Osteocyte (in vitro differentiated cells): ENCODE measurements at places on chromosomes 11 and 22. TPM values are rescaled to one million over a fixed set of nuclear protein-coding genes. Genes with fewer than 3 reads are reported as not detected.
A peak's percentile ranks its signal among the peaks of the same experiment; 100 is the strongest.

- no peaks in the 10 kb centered on the region for H3K36me3 ChIP-seq
- H3K27me3 ChIP-seq: no peaks in the 10 kb centered on the region
- H3K4me1 ChIP-seq: peaks cover 17% of the 10 kb centered on the region
- no peak overlapping the region for H3K4me3 ChIP-seq
- DNase-seq: no peak
- H3K27ac ChIP-seq: no peak overlapping the region
Observed at GRCh38 chr11:111932611-111932950, 4.6 kb upstream of the DIXDC1 start.

- H3K27ac ChIP-seq: no peak overlapping the region
- H3K4me1 ChIP-seq: peaks cover 12% of the 10 kb centered on the region
- DNase-seq: no peak
- H3K4me3 ChIP-seq: no peak overlapping the region
- H3K36me3 ChIP-seq: no peaks in the 10 kb centered on the region
- peaks cover 97% of the 10 kb centered on the region for H3K27me3 ChIP-seq
Observed at GRCh38 chr11:32429477-32429876, 5.9 kb downstream of the WT1 start.

- H3K4me3 ChIP-seq: no peak overlapping the region
- peaks cover 2% of the 10 kb centered on the region for H3K4me1 ChIP-seq
- no peaks in the 10 kb centered on the region for H3K36me3 ChIP-seq
- H3K27me3 ChIP-seq: peaks cover 23% of the 10 kb centered on the region
- no peak overlapping the region for H3K27ac ChIP-seq
- DNase-seq: no peak
Observed at GRCh38 chr11:107689317-107690202, 22.3 kb downstream of the SLN start.

- no peak overlapping the region for H3K4me3 ChIP-seq
- H3K4me1 ChIP-seq: peaks cover 33% of the 10 kb centered on the region
- DNase-seq: no peak
- H3K27ac ChIP-seq: no peak overlapping the region
Observed at GRCh38 chr22:45448431-45448830, 34.9 kb downstream of the RIBC2 start.

Gene MRGPRF
- 7.0 and 8.4 TPM in 2 replicates for total RNA-seq

DNA sequence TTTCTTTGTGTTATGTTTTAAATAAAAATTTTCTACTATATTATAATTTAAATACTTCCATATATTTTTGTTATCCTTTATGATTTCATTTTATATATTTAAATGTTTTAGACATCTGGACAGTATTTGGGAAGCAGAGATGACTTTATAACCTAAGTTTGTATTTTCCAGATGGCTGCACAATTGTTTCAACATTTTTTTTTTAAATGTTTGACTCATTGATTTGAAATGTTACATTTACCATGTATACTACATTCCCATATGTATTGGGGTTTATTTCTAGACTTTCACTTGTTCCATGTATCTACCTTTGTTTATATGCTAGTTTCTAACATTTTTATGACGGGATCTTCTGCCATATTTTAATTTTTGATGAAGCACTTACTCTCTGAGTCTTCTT is 766.5 kb downstream of the METTL15 start:
- no peaks in the 10 kb centered on the region for H3K4me1 ChIP-seq
- peaks cover 2% of the 10 kb centered on the region for H3K36me3 ChIP-seq
- no peaks in the 10 kb centered on the region for H3K27me3 ChIP-seq
- DNase-seq: no peak

GRCh38 chr11:9180784-9181183 is 84.4 kb downstream of the DENND5A start:
- H3K27me3 ChIP-seq: no peaks in the 10 kb centered on the region
- peaks cover 6% of the 10 kb centered on the region for H3K4me1 ChIP-seq
- peaks cover 54% of the 10 kb centered on the region for H3K36me3 ChIP-seq
- no peak overlapping the region for H3K4me3 ChIP-seq
- DNase-seq: no peak
- peak overlapping the region; percentile 10 for H3K27ac ChIP-seq

- H3K27me3 ChIP-seq: no peaks in the 10 kb centered on the region
- DNase-seq: peak; percentile 94
- peaks cover 23% of the 10 kb centered on the region for H3K4me1 ChIP-seq
- H3K4me3 ChIP-seq: no peak overlapping the region
- H3K36me3 ChIP-seq: peaks cover 7% of the 10 kb centered on the region
Observed at GRCh38 chr22:23281406-23282088, 101.2 kb downstream of the BCR start.

GRCh38 chr11:11635443-11635842 is 13.6 kb upstream of the GALNT18 start:
- peaks cover 5% of the 10 kb centered on the region for H3K4me1 ChIP-seq
- no peaks in the 10 kb centered on the region for H3K36me3 ChIP-seq
- DNase-seq: no peak
- H3K27ac ChIP-seq: no peak overlapping the region
- H3K4me3 ChIP-seq: no peak overlapping the region
- H3K27me3 ChIP-seq: peaks cover 10% of the 10 kb centered on the region

Gene MYBPC3
- total RNA-seq: not detected in 2 replicates

GRCh38 chr11:77125191-77125590 is 2.9 kb upstream of the MYO7A start:
- peaks cover 10% of the 10 kb centered on the region for H3K4me1 ChIP-seq
- peaks cover 2% of the 10 kb centered on the region for H3K27me3 ChIP-seq
- DNase-seq: no peak
- no peak overlapping the region for H3K27ac ChIP-seq

Gene STK33
- total RNA-seq: 0.65 and 1.3 TPM in 2 replicates

Gene C11orf42
- total RNA-seq: not detected in 2 replicates

DNA sequence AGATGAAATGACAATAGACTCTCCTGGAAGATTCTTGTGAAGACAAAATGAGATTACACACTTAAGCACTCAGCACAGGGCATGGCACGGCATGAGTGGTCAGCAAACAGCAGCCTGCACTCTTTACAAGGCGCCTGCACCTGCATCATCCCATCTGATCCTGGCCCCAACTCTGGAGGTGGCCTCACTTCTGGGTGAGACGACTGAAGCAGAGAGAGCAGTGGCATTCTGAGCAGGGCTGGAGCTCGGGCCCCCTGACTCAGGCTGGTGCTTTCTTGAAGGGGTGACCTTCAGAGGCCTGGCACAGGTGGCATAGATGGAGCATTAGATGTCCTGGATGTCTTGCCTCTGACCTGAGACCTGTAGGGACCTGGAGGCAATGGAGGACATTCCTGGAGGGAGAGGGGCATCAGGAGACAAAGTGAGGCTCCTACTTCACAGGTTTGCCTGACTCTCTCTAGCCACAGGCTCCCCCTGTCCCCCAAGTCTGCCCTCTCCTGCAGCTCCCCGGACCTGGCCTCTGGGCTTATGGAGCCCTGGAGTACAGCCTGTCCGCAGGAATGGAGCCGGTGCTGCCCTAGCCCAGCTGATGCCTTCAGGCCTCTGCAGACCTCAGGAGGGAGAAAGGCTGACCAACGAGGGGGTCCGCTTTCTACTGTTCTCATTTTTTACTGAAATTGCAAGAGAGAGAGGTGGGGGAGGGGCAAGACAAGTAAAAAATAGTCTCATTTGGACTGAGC is 65.5 kb upstream of the THY1 start:
- H3K36me3 ChIP-seq: no peaks in the 10 kb centered on the region
- H3K4me3 ChIP-seq: no peak overlapping the region
- no peaks in the 10 kb centered on the region for H3K4me1 ChIP-seq
- peak; percentile 79 for DNase-seq
- peaks cover 40% of the 10 kb centered on the region for H3K27me3 ChIP-seq

Gene IGLL5
- not detected in 2 replicates for total RNA-seq

- peaks cover 2% of the 10 kb centered on the region for H3K27me3 ChIP-seq
- no peak overlapping the region for H3K27ac ChIP-seq
- no peaks in the 10 kb centered on the region for H3K4me1 ChIP-seq
- DNase-seq: peak; percentile 13
- H3K4me3 ChIP-seq: no peak overlapping the region
- H3K36me3 ChIP-seq: no peaks in the 10 kb centered on the region
Observed at GRCh38 chr11:133235381-133235780, 296.9 kb downstream of the OPCML start.

Gene KCNJ4
- total RNA-seq: 0.43 and 0.57 TPM in 2 replicates

Gene ADM2
- total RNA-seq: 20.6 and 21.1 TPM in 2 replicates

DNA sequence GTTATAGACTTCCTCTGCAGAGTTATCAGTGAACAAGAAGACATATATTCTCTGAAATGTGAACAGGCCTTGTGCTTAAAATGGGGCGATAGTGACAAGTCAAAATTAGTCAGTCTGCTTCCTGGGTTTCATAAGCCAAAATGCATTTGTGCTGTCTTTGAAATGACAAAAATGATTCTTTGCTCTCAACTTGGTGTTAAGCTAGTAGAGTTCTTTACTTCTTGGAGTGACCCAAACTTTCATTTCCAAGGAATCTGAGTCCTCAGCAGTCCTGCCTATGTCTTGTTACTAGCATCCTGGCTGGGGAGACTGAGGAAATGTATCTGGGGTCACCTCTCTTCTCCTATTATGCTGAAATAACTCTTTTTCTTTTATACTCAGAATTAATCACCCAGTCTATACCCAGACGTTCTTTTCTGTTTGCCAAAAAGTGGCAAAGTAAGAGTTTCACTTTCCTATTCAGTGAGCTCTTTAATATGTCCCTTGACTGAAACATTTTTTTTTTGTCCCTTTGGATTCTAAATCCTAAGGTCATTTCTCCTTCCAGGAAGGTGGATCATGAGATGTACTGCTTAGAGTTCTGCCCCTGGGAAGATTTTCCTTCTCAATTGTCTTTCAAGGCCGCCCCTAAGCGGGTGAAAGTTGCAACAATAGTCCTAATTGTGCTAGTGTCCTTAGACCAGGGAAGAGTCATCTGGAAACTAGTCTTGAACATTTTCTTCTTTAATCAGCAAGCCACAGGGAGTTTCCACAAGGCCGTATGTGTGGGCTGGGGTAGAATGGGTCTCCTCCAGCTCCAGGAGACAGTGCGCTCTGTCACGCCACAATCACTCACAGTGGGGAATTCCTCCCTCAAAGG is 53.0 kb upstream of the RDX start:
- H3K27ac ChIP-seq: peak overlapping the region; percentile 36
- DNase-seq: no peak
- H3K4me3 ChIP-seq: no peak overlapping the region

DNA sequence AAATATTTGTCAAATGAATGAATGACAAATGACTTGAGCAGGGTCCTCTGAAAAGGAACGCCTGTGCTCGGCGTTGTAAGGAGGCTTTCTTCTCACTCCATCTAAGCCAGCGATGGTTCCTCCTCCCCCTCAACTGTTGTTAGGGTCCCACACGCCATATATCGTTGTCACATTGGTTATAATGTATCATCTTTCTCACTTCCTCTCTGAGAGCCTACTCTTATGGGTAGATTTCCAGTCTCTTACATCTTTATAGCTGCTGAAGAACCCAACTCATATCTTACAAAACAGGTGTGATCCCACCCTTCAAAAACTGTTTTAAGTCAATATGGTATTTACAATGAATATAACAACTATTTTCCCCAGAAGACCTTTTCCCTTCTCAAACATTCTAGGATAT is 81.5 kb downstream of the NAV2 start:
- H3K27ac ChIP-seq: no peak overlapping the region
- DNase-seq: no peak
- H3K36me3 ChIP-seq: peaks cover 2% of the 10 kb centered on the region
- H3K4me1 ChIP-seq: peaks cover 3% of the 10 kb centered on the region
- H3K4me3 ChIP-seq: no peak overlapping the region
- no peaks in the 10 kb centered on the region for H3K27me3 ChIP-seq

GRCh38 chr11:77879218-77879617 is 58.3 kb downstream of the AAMDC start:
- H3K4me1 ChIP-seq: peaks cover 29% of the 10 kb centered on the region
- peaks cover 23% of the 10 kb centered on the region for H3K36me3 ChIP-seq
- peak overlapping the region; percentile 31 for H3K27ac ChIP-seq
- no peak for DNase-seq

- no peak overlapping the region for H3K27ac ChIP-seq
- peaks cover 7% of the 10 kb centered on the region for H3K4me1 ChIP-seq
- no peak overlapping the region for H3K4me3 ChIP-seq
- peaks cover 7% of the 10 kb centered on the region for H3K36me3 ChIP-seq
Observed at GRCh38 chr22:19643448-19644313, 70.6 kb upstream of the SEPTIN5 start.

Gene PLAAT4
- 7.3 and 8.5 TPM in 2 replicates for total RNA-seq

DNA sequence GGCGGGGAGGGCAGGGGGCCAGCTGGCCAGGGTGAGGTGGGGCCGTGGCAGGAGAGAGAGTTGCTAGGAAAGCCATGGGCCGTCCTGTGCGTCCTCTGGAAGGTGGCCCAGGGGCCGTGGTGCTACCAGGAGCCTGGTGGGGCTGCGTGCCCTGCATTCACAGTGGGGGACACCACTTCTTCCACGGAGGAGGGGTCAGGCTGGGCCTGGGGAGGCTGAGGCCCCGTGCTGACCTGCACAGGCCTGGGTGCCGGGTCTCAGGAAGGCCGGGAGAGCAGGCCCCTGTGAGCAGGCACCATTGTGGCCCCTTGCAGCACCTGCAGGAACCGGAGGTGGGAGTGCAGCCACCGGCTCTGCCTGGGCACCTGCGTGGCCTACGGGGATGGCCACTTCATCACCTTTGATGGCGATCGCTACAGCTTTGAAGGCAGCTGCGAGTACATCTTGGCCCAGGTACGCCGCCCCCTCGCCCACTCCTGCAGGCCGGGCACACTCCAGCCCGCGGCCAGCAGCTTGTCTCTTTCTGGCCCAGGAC is 12.0 kb downstream of the MUC5B start:
- H3K27me3 ChIP-seq: no peaks in the 10 kb centered on the region
- H3K27ac ChIP-seq: no peak overlapping the region
- no peaks in the 10 kb centered on the region for H3K36me3 ChIP-seq
- DNase-seq: no peak
- no peak overlapping the region for H3K4me3 ChIP-seq

Gene PELI3
- total RNA-seq: 11.9 and 13.6 TPM in 2 replicates

Gene CRYBA4
- not detected in 2 replicates for total RNA-seq

DNA sequence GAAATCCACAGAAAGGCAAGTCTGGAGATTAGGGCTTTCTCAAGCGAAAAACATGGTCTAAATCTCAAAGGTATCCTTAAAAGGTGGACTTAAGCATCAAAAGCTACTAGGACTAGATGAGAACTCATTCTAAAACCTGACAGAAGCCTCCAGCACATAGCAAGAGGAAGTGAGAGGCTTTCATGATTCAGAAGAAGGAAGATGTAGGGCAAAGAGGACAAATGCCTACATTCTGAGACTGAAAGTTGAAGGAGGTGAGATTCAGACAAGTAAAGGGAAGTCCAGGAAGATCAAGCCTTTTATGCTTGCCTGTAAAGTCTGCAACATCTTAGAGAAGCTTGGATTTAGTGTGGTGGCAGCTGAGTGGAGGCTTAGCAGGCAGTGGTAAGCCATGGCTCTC is 98.9 kb downstream of the PGR start:
- no peak for DNase-seq
- H3K4me1 ChIP-seq: peaks cover 5% of the 10 kb centered on the region
- H3K4me3 ChIP-seq: no peak overlapping the region
- H3K27ac ChIP-seq: no peak overlapping the region

Gene ART1
- total RNA-seq: not detected in 2 replicates

- no peaks in the 10 kb centered on the region for H3K4me1 ChIP-seq
- H3K27me3 ChIP-seq: no peaks in the 10 kb centered on the region
- peaks cover 50% of the 10 kb centered on the region for H3K36me3 ChIP-seq
- no peak overlapping the region for H3K4me3 ChIP-seq
- H3K27ac ChIP-seq: no peak overlapping the region
- no peak for DNase-seq
Observed at GRCh38 chr22:23922921-23923320, 28.7 kb downstream of the MIF start.

- DNase-seq: peak; percentile 48
- peaks cover 5% of the 10 kb centered on the region for H3K4me1 ChIP-seq
- peaks cover 18% of the 10 kb centered on the region for H3K27me3 ChIP-seq
- H3K36me3 ChIP-seq: peaks cover 2% of the 10 kb centered on the region
Observed at GRCh38 chr22:50732681-50733080, 5.3 kb upstream of the ACR start.

Gene DAGLA
- 5.1 TPM in 2 replicates for total RNA-seq

Gene DNAJB7
- total RNA-seq: not detected in 2 replicates
